ENCODE measurements at places on chromosomes 5 and 9. TPM values are rescaled to one million over a fixed set of nuclear protein-coding genes. Genes with fewer than 3 reads are reported as not detected.

The PPP1R26 gene
- 8.9 TPM for total RNA-seq

The OR1J2 gene
- total RNA-seq: 0.33 TPM

The IL3 gene
- total RNA-seq: not detected

The MIER3 gene
- total RNA-seq: 13.2 TPM

The PCDHAC1 gene
- 0.51 TPM for total RNA-seq

Measured in fibroblast of lung (primary cell).